ENCODE measurements at places on chromosomes 12 and 14.

DNA sequence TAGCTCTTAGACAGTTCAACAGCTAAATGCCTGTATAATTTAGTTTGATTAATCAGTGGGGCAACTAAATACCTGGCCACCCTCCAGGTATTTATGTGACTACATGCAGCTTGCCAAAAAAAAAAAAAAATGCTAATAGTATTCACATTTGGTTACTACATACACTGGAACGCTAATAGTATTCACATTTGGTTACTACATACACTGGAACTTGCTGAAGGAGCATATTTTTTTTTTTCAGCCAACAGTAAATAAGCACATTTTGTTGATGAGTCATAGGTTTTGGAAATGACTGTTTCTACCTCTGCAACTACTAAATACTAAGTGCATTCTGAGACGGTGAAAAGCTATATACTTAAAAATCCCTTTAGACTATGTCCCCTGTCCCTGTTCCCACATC is 1172.3 kb downstream of the LRFN5 start:
- DNase-seq: no peak

GRCh38 chr12:119592232-119592631 is 1.3 kb upstream of the TMEM233 start:
- no peak for DNase-seq

DNA sequence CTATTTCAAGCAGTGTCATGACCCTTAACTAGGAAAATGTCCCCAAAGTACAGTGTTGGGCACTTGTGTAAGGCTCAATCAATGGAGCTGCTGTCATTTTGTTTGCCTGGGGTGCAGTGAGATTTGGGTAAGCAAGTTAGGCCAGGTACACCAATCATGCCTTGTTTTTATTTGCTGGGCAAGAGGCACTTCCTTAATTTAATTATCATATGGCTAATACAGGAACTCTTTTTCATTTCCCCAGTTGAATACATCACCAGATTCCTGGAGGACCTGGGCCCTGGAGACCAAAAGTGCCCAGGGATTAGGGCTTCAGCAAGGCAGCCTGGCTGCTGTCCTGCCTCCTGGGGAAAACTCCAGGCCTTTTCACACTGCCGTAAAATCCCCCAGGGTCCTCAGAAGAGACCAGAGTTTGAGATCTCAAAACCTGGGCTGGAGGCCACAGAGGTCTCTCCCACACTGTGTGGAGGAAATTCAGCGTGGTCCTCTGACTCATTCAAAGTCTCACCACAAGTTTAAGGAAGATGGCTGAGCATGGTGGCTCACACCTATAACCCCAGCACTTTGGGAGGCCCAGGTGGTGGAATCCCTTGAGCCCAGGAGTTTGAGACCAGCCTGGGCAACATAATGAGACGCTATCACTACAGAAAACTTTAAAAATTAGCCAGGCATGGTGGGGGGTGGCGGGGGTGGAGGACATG is 28.4 kb upstream of the FOXN3 start:
- no peak for DNase-seq

DNA sequence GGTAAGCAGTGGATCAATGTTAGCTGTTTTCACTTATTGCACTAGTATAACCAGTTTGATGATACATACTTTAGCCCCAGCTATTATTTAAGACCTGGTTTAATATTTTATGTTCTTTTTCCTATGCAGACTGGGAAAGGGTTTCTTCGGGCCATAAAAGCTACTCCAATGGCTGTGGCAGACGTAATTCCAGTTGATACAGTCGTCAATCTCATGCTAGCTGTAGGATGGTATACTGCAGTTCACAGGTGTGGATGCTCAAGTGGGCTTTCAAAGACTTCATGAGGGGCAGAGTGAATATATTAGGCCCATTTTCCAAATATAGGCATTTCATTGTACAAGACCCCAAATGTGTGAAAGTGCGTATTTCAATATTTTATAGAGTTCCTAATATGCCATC is 70.1 kb downstream of the ERGIC2 start:
- DNase-seq: no peak

DNA sequence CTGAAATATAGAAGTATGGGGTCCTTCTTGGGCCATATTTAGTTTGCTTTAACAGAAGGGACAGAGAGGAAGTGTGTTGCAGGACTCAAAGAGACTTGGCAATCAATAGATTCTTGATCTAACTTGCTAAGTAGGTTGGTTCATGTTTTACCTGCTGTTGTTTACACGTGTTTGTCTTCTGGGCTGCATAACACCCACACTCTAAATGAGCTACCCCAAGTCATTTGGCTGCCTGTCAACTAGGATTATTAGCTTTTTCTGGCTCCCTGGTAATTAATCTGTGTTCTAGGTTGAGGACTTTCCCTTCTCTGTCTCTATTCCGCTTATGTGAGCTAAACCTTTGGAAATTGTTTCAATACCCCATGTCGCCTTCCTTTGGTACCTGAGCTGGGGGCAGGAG is 10.1 kb upstream of the TBPL2 start:
- DNase-seq: no peak

DNA sequence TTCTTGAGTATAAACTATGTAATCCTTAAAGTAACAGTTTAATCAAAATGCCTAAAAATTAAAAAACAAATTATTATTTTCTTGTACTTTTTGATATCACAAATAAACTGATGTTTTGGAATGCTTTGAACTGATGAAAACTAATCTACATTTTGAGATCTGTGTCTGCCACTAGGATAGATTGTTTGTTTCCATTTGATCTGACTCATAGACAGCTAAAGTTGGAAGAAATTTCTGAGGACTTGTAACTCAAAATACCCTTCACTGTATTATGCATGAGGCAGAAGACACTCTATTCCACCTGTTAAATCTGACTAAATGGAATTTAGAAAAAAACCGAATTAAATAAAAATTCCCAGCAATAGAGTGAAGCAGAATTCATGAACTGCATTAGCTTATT is 1400.0 kb upstream of the FLRT2 start:
- no peak for DNase-seq

DNA sequence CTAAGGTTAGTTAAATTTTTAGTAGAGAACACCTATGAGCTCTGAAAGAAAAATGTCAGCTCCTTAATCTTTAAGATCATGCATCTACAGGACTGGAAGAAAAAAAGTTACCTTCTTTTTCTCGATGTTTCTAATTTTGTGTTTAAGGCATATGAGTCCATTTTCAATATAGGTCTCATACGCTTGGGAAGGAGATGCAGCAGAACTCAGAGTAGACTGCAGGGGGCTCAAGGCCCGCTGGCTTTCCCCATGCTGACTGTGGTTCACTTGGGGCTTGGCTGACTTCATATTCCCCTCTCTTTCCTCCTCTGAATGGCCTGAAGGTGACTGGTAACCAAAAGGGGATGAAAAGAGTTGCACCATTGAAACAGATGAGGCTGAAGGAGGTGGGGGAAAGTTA is 1.5 kb downstream of the CAPRIN2 start:
- no peak for DNase-seq

GRCh38 chr12:52007158-52007921 is 594 bp downstream of the TAMALIN start:
- DNase-seq: peak; percentile 49

GRCh38 chr12:109617491-109617890 is 43.9 kb downstream of the MVK start:
- DNase-seq: no peak

DNA sequence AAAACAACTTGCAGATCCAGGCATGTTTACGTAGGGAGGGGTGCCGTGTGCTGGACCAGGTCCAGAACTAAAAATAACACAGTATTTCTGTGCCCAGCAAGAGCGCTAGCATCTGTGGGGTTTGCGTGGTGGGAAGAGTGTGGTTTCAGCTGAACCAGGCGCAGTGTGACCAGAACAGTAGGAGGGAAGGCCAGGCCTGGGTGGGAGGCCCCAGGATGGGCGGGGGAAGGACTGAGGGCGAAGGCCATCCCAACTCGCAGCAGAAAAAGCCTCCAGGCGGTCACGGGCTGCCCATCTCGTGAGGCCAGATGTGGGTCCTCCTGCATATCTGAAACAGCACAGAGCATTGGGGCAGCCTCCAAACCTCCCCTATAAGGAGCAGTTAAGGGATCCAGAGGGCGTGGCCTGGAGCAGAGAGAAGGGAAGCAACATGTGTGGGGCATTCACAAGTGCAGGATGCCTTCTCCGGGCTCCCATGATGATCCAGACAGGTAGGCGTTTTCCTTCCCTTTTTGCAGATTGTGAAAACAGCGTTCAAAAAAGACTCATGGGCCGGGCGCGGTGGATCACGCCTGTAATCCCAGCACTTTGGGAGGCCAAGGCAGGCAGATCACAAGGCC is 17.8 kb upstream of the CD9 start:
- no peak for DNase-seq

- DNase-seq: no peak
Measured at GRCh38 chr14:98370352-98370751, 901.6 kb downstream of the BCL11B start.

GRCh38 chr12:25829192-25829591 is 129.3 kb upstream of the RASSF8 start:
- DNase-seq: no peak

- no peak for DNase-seq
Measured at GRCh38 chr12:119153477-119154434, 25.0 kb upstream of the HSPB8 start.

DNA sequence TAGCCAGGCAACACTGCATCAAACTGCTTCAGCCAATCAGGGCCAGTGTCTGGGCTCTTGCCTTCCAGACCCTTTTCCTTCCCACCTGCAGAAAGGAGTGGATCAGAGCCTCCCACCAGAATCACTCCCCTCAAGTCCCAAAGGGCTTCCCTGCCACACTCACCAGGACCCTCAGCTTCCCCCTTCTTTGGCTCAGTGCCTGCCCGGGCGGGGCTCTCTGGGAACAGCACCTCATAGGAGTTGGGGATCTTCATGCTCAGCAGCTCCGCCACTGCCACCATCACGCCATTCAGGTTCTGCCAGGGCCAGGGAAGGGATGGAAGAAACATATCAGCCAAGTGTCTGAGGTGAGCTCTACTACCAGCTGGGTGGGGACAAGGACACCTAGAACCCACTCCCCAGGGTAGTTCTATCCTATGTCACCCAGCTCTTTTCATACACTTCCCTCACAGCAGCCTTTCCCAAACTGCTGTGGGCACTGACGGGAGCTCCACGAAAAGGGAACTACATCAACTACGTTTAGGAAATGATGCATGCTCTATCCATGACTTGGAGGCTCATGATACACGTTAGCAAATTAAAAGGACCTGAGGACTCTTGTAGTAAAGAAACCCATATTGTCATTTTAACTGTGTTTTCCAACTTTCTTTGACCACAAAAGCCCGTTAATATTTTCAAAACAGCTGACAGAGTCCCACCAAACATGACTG is 9.4 kb upstream of the PRKAG1 start:
- no peak for DNase-seq

- peak; percentile 44 for DNase-seq
Measured at GRCh38 chr12:49098035-49098451, 3.4 kb upstream of the DHH start.

DNA sequence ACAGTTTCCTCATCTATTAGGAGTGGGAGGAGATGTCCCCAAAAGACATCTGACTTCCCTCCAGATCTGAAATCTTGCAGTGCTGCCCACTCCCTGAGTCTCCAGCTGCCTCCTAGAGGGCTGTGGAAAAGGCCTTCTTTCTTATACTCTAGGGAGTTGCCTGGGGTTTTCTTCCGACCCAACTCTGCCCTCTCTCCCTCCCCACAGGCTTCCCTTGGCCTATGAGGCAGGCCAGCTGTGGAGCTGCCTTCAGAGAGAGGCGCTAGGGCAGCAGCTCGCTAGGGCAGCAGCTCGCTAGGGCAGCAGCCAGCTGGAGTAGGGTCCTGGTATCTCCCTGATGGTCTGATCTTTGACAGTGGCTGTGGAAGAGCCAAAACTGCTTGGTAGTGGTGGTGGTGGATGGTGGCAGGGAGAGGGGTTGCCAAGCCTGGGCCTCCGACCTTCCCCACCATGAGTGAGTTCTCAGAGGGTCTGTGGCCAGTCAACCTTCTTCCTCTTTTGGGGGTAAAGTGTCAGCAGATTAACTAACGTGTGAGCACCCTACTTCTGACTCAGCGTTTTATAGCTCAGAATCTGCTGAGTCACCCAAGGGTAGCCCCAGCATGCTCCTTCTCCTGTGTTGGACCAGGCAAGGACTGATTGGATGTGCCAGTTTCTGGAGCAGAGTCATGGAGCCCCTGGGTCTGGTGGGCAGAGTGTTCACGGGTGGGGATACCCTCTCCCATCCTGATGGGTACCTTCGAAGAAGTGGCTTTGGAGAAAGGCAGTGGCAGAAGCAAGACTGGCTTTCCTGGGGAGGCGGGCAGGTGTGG is 2.3 kb downstream of the SLC48A1 start:
- DNase-seq: no peak

GRCh38 chr12:4114986-4115385 is 158.6 kb upstream of the CCND2 start:
- no peak for DNase-seq

GRCh38 chr12:125142601-125143000 is 77.4 kb downstream of the AACS start:
- no peak for DNase-seq

DNA sequence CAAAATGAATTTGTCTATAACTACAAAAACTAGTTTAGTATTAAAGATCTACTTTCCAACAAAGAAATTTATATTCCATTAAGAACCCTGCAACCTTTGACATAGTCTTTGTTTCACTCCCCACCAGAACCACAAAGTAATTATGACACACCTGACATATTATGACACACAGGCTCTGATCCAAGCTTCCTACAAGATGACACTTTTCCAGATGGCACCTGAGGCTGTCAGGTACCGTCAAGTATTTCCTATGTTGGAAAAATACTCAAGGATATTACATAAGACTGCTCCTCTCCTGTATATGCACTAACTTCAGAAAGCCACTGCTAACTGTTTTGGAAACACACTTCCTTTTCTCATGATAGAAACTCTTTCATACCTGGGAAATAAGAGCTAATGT is 38.9 kb downstream of the STXBP6 start:
- no peak for DNase-seq

DNA sequence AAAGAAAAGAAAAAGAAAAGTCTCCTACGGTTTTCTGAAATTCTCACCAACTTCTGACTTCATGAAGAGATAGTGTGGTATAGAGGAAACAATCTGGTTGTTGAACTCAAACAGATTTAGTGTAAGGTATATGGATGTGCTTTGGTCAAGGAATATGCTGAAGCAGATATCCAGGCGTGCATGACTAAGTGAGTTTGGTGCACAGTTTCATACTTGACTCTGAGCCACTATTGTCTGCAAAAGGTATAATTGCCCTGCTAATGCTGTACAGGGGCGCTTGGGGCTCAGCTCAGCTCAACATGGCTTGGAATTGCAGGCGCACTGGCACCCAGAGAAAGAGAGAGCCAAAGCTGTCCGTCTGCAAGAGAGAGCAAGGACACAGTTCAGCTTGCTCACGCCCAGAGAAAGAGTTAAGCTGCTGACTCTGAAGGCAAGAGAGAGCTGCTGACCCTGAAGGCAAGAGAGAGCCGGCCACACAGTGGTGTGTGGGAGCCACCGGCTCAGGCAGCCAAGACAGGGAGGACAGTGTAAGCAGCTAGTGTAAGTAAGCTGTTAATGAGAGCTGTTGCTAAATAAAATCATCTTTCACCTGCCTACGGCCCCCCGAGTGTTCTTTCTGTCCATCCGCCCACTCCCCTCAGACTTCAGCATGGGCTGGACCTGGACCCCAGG is 66.4 kb upstream of the SLC38A4 start:
- no peak for DNase-seq

GRCh38 chr12:53171725-53172329 is 8.7 kb upstream of the ZNF740 start:
- no peak for DNase-seq

All from activated effector memory CD4-positive, alpha-beta T cell treated with Interleukin-2 at 50 U/mL for 16 hours (primary cell).